ENCODE measurements at places on chromosomes 6 and 20. TPM values are rescaled to one million over a fixed set of nuclear protein-coding genes. Genes with fewer than 3 reads are reported as not detected.

GRCh38 chr6:39282774-39283173 is 31.4 kb downstream of the KCNK17 start:
- H3K36me3 ChIP-seq = no peaks in the 10 kb centered on the region
- peaks cover 9% of the 10 kb centered on the region for H3K27me3 ChIP-seq
- DNase-seq = no peak

DNA sequence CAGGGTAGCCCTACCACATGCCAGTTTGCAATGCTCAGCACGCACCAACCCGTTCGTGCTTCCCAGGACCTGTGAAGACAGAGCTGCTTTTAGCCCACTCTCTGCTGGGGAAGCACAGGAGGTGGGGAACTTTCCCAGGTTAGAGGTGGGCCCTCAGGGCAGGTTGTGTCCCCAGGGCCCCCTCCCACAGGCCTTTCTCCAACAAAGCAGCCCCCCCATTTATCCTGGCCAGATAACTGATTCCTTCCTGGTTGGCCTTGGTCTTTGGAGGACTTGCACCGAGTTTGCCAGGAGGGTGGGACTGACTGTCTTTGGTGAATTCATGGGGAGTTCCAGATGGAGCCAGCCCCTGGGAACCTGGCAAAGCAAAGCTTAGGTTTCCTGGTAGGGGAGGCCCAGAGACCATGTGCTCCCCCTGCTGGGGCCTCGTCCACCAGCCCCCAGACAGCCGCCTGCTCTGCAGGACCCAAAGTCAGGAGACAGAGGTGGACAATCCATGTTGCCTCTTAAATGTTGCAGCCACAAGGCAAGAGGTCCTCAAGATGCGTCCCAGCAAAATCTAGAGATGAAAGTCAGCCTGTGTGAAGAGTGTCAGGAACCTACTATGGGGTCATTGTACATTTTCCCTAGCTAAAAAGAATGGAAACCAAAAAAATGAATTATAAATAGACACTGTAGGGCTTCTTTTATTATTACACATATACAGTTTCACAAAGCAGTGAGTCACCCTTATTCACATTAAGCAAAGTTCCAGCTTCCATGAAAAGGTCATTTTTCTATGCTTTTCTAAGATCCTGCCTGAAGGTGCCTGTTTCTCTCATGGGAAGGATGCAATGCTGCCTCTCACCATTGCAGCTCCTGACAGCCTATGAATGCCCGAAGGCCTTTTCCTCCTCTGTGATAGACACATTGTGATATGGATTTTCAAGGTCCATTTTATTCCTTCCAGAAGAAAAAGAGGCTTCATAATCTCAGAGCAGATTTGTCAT is 497.8 kb downstream of the PREX1 start:
- DNase-seq = no peak
- peaks cover 6% of the 10 kb centered on the region for H3K27me3 ChIP-seq
- H3K4me1 ChIP-seq = no peaks in the 10 kb centered on the region

- DNase-seq = no peak
- no peaks in the 10 kb centered on the region for H3K4me1 ChIP-seq
- no peak overlapping the region for H3K4me3 ChIP-seq
These were observed 35.7 kb downstream of the MGME1 start for GRCh38 chr20:18004384-18005031.

DNA sequence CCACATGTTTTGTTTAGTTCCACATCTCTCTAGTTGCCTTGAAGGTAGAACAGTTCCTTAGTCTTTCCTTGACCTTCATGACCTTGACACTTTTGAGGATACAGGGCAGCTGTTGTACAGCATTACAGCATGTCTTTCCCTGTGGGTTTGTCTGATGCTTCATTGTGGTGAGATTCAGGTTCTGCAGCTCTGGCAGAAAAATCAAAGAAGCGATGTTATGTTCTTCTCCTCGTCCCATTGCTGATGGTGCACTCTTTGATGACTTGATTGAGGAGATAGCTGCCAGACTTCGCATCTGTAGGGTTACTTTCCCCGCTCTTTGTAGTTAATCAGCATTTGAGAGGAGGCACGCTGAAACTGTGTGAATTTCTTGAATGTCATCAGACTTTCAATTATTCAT is 12.0 kb downstream of the CEBPB start:
- H3K4me1 ChIP-seq = peaks cover 4% of the 10 kb centered on the region
- H3K4me3 ChIP-seq = no peak overlapping the region
- H3K27ac ChIP-seq = no peak overlapping the region
- H3K36me3 ChIP-seq = peaks cover 10% of the 10 kb centered on the region
- H3K27me3 ChIP-seq = peaks cover 16% of the 10 kb centered on the region

FOXS1 gene
- not detected for total RNA-seq

DNA sequence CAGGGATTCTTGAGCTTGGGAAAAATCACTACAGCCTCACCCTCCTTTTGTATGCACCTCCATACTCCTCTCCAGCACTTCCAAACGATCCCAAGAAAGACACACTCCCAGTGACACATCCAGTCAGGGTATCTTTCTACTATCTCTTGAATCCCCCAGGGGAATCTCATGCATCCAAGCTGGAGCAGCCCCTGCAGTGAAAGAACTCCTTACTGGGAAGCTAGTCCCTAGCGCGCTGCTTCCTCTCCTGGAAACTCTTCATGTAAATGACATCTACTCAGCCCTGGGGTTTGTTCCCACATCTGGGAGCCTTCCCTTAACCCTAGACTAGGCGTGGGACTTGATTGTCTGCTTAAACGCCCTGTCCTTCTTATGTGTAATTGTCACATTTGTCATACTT is 329.1 kb upstream of the QKI start:
- DNase-seq = no peak
- no peaks in the 10 kb centered on the region for H3K36me3 ChIP-seq
- H3K4me3 ChIP-seq = no peak overlapping the region
- peaks cover 2% of the 10 kb centered on the region for H3K27me3 ChIP-seq
- no peak overlapping the region for H3K27ac ChIP-seq
- H3K4me1 ChIP-seq = no peaks in the 10 kb centered on the region

- H3K27me3 ChIP-seq = peaks cover 8% of the 10 kb centered on the region
- H3K4me1 ChIP-seq = peaks cover 7% of the 10 kb centered on the region
- no peak overlapping the region for H3K4me3 ChIP-seq
- no peak for DNase-seq
These were observed 33.2 kb downstream of the ANKS1A start for GRCh38 chr6:34922177-34922663.
